ENCODE measurements at places on chromosomes 3 and 15. TPM values are rescaled to one million over a fixed set of nuclear protein-coding genes. Genes with fewer than 3 reads are reported as not detected.

GRCh38 chr3:94065819-94066480 lies 3.1 kb downstream of the NSUN3 start:
- DNase-seq = no peak

- no peak for DNase-seq
These were observed 32.6 kb upstream of the PDE8A start for GRCh38 chr15:84949043-84949442.

The AVEN gene
- total RNA-seq = 5.0 TPM

GRCh38 chr3:37491776-37492175 lies 317.4 kb upstream of the LRRFIP2 start:
- DNase-seq = no peak

The NT5DC2 gene
- total RNA-seq = 26.0 TPM

GRCh38 chr3:193507566-193507965 lies 47.1 kb downstream of the ATP13A4 start:
- DNase-seq = no peak

DNA sequence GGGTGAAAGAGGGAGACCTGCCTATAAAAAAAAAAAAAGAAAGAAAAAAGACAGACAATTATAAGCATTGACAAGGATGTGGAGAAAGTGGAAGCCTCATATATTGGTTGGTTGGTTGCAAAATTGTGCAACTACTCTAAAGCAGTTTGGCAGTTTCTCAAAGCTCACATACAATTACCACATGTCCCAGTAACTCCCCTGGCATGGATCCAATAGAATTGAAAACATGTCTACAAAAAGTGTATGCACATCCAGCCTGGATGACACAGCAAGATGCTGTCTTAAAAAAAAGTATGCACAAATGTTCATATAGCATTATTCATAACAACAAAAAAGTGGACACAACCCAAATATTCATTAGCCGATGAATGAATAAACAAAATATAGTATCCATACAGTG lies 19.5 kb downstream of the SETMAR start:
- DNase-seq = no peak

- DNase-seq = peak; percentile 61
These were observed 46.4 kb upstream of the KLF13 start for GRCh38 chr15:31280046-31280830.

- DNase-seq = no peak
These were observed 156.2 kb downstream of the CLSTN2 start for GRCh38 chr3:140091143-140091542.

The GRIP2 gene
- 1.2 TPM for total RNA-seq

DNA sequence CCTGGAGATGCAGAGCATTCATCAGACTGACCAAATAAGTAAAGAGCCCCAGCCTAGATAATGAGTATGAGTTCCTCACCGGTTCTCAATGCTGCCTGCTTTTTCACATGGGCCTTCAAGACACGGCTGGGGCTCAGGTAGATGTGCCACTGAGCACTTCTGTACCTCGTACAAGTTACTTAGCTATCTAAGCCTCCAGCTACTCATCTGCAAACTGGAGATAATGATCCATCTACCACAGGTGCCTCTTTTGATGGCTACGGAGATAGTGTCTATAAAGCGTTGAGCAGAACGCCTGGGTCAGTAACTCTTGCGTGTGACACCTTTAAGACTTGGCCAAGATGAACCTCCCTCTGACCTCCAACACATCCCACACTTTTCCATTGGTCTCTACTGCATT lies 56.3 kb downstream of the CCR4 start:
- DNase-seq = no peak

GRCh38 chr3:130925628-130926027 lies 31.7 kb downstream of the ATP2C1 start:
- no peak for DNase-seq

DNA sequence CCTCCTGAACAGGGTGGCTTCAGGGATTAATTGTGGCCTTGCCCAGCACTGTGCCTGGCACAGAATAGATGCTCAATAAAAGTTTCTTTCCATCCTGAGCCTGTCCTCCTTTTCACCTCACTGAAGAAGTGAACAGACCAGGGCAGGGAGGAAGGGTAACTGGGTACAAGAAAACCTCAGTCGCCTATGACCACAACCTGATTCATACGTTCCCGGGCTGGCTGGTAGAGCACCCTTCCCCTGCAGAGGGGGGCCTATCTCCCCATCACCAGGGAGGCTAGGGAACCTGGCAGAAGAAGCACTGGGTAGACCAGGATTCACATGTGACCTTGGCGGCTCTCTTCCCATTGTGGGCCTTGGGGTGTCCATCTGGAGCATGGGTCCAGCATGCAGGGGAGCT lies 27.8 kb upstream of the CACNA2D2 start:
- no peak for DNase-seq

DNA sequence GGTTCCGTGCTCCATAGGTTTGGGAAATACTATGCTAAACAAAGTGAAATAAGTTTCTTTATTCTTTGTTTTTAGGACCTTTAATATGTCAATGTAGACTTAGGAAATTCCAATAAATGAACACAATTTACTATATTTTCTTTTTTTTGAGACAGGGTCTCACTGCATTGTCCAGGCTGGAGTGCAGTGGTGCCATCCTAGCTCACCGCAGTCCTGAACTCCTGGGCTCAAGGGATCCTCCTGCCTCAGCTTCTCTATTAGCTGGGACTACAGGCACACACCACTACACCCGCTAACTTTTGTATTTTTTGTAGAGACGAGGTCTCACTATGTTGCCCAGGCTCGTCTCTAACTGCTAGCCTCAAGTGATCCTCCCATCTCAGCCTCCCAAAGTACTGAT lies 12.4 kb upstream of the HOMER2 start:
- DNase-seq = no peak

GRCh38 chr15:56934269-56934668 lies 15.8 kb downstream of the TCF12 start:
- DNase-seq = no peak

The LMAN1L gene
- 143 TPM for total RNA-seq

DNA sequence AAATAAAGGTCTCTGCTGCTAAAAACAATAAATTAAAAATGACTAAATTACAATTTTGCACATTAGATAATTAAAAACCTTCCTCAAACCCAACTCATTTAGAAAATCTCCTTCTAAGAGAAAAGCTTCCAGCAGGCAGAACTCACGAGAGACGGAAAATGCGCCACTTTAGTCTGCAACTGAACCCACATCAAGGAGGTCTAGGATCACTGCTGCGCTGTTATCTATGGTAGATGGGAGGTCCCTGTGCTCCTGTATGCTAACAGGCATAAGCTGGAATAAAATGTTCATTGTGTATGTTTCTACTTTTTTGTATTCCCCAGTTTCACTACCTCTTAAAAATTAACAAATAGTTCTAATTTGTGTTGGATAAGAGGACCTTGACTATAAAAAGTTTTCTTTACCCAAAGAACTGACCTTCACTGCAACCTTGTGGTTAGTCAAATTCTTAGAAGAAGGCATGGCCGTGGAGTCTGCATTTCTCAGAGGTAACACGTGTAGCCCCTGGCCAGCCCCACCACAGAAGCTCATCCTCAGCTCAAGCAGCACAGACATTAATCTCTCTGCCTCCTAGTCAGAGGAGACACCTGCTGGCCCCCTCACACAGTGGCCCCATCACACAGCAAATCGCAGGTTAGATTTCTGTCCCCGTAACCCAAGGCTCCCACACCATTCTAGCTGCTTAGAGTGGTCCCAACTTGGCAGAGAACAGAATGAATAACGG lies 22.3 kb downstream of the STIMATE start:
- DNase-seq = no peak

The ZNF619 gene
- total RNA-seq = 14.7 TPM

DNA sequence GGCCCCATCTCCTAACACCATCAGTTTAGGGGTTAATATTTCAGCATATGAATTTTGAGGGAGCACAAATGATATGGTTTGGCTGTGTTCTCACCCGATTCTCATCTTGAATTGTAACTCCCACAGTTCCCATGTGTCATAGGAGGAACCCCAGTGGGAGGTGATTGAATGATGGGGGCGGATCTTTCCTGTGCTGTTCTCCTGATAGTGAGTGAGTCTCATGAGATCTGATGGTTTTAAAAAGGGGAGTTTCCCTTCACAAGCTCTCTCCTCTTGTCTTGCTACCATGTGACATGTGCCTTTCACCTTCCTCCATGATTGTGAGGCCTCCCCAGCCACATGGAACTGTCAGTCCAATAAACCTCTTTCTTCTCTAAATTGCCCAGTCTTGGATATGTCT lies 73.8 kb upstream of the TJP1 start:
- no peak for DNase-seq

DNA sequence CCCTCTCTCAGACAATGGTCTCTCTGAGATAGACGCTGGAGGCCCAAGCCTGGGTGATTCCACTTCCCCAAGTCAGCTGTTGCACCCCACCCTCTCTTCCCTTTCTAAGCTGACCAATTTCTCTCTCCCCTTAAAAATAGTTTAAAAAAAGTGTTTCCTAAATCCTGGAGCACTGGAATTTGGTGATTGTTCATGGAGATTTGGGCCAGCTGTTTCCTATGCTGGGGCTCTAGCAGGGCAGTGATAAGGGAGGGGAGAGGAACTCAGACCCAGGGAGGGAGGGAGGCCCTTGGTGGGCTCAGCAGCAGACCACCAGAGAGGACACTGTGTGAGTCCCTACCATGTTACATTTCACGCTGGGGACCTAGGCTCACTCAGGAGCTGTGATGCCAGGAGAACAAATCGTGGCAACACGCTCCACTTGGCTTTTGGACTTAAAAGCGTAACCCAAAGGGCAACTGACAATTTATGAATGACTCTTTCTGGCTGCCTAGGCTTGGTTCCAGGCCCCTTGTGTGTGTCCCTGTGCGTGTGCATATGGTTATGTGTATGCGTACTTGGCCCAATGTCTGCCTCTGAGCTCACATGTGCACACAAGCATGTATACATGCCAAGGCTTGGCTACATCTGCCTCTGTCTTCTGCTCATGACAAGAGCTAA lies 59.8 kb upstream of the INSYN1 start:
- DNase-seq = peak; percentile 39

DNA sequence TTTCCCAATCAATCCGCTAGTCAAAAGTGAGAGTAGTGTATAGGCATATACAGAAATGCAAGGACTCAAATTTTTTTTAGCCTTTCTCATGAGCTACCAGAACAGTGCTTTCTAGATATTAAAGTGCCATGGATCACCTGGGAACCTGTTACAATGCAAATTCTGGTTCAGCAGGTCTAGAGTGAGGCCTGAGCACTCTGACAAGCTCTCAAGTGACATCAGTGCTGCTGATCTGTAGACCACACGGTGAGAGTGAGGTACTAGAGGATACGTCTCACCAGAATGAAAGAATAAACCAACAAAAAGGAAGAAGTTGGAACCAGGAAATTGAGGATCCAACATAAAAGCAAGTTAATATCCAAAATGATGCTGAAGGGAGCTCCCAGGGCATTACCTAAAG lies 16.0 kb upstream of the PLA2G4D start:
- no peak for DNase-seq

DNA sequence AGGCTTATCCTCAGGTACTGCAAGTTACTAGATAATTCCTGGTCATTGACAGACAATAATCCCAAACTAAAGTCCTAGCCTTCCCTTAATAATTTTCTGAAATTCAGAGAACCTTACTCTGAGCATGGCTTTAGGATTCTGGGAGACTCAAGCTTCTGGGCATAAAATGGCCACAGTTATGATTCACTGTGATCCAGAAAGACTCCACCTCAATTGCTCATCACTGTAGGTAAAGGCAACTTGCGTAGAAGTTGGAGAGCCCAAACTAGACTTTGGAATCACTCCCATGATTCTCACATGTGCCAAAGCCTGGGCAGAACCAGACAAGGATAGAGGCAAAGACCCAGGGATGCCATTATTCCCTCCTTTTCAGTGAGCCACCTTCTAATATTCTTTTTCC lies 195.3 kb downstream of the OSBPL10 start:
- no peak for DNase-seq

DNA sequence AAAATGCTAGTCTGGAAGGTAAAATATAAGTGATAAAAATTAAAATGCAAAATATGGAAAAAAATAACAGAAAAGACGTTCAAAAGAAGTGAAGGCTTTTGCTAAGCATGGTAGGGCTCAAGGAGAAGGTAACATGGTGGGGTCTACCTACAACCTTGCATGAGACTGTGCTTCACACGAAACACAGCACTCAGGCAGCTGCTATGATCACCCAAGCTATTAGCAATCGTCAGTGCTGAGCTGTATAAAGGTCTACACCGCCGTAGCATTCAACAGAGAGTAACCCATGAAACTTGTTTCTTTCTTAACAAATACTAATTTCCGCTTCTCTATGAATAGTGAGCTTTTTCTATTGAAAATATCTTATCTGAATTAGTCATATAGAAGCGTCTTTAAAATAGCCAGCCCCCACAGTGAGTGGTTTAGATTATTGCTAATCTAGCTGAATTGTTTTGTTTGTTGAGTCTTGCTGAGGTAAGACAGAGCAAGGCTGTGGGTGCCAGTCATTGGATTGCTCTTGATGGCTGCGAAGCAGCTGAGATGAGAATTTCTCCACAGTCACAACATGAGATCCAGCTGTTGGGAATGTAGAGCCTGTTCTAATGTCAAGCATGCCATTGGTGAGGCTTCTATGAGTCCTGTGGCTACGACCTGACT lies 230.0 kb downstream of the KLF13 start:
- no peak for DNase-seq

The GNB4 gene
- 41.2 TPM for total RNA-seq

DNA sequence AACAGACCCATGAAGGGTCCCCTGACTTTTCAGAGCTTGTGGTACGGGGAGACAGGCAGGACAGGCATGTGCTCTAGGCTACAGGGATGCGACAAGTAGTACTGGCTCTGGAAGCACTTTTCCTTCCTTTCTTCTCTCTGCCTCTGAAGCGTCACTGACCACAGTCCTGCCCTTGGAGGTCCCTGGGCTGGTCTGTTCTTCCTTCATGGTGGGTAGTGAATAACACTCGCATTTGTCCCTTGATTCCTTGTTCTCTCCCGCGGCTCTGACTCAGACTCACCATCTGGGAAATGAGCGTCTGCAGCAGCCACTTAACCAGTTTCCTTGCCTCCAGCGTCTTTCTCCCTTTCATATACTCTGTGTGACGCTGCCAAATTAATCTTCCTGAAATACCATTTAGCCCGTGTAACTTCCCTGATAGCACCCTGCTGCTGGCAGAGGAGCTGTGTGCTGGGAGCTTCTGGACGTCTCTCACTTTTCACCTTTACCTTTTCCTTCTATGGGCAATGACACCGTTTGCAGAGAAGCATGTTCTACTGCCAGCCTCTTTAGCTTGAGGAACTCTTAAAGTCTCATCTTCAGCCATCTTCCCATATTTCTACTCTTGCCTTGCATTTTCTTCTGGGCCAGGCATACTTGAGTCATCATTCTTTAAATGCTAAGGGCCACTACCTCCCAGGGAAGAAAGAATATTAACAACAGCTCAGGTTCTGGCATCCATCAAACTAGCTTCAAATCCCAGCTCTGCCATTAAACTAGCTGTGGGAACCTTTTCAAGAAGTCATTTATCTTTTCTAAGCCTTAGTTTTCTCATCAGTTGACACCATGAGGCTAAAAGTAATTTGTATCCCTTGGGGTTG lies 33.6 kb downstream of the TMEM45A start:
- no peak for DNase-seq
